Body of pancreas (tissue), 4 donors: ENCODE measurements at places on chromosomes 12 and 14. TPM values are rescaled to one million over a fixed set of nuclear protein-coding genes. Genes with fewer than 3 reads are reported as not detected.
A peak's percentile ranks its signal among the peaks of the same experiment; 100 is the strongest.

- no peaks in the 10 kb centered on the region for H3K27me3 ChIP-seq
- no peak overlapping the region for H3K27ac ChIP-seq
- H3K36me3 ChIP-seq: no peaks in the 10 kb centered on the region
- H3K4me1 ChIP-seq: no peaks in the 10 kb centered on the region
- H3K4me3 ChIP-seq: no peak overlapping the region
- no peak for DNase-seq
These were observed 108.7 kb upstream of the CCND2 start for GRCh38 chr12:4164559-4165558.

DNA sequence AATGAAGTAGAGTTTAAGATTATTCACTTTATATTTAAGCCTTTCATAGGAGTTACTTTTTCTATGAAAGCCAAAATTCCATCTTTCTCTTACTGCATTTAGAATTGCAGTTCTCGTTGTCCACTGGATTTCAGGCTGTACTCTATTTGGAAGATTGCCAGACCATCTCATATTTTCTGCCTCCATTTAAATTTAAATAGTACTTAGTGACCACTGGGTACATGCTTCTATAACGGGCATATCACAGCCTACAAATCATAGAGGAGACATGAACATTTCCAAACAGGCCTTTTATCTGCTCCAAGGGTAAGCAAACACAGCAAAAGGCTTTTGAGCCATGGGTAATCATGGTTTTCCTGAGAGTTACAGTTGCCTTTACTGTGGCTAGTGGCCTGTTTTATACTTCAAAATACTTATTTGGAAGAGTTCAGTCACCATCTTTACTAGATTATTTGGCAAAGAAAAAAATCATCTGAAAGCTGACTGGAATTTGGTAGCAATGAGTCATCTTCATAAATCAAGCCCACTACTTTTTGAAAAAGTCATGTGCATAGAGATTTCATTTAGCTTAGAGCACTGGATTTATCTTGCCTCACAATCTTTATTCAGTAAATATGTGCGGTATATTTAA is 15.7 kb downstream of the ANO6 start:
- no peak overlapping the region for H3K4me3 ChIP-seq
- peaks cover 53% of the 10 kb centered on the region for H3K4me1 ChIP-seq

DNA sequence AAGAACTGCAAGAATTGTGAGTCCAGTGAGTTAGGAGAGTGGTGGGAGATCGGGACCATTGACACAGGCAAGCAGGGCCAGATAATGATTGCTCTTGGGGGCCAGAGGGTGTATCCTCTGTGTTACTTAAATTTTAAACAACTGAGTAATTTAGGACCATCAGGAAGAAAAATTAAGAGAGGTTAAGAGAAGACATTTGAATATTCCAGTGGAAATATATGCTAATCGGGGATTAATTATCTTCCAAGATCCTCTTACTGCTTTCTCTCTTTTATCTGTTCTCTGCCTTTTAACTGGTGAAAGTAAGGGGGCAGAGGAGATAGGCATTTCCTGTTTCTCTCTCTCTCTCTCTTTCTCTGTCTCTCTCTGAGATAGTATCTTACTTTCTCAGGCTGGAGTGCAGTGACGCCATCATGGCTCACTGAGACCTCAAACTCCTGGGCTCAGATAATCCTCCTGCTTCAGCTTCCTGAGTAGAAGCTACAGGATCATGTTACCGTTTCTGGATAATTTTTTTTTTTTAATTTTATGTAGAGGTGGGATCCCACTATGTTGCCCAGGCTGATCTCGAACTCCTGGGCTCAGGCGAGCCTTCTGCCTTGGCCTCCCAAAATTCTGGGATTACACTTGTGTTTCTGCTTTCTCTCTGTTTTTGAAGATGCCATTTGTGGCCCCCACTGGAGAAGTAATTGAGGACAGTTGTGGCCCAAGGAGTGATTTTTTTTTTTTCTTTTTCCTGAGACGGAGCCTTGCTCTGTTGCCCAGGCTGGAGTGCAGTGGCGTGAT is 85.1 kb downstream of the DIP2B start:
- H3K27me3 ChIP-seq: no peaks in the 10 kb centered on the region
- no peak for DNase-seq
- no peak overlapping the region for H3K27ac ChIP-seq
- H3K4me3 ChIP-seq: no peak overlapping the region
- no peaks in the 10 kb centered on the region for H3K4me1 ChIP-seq

DNA sequence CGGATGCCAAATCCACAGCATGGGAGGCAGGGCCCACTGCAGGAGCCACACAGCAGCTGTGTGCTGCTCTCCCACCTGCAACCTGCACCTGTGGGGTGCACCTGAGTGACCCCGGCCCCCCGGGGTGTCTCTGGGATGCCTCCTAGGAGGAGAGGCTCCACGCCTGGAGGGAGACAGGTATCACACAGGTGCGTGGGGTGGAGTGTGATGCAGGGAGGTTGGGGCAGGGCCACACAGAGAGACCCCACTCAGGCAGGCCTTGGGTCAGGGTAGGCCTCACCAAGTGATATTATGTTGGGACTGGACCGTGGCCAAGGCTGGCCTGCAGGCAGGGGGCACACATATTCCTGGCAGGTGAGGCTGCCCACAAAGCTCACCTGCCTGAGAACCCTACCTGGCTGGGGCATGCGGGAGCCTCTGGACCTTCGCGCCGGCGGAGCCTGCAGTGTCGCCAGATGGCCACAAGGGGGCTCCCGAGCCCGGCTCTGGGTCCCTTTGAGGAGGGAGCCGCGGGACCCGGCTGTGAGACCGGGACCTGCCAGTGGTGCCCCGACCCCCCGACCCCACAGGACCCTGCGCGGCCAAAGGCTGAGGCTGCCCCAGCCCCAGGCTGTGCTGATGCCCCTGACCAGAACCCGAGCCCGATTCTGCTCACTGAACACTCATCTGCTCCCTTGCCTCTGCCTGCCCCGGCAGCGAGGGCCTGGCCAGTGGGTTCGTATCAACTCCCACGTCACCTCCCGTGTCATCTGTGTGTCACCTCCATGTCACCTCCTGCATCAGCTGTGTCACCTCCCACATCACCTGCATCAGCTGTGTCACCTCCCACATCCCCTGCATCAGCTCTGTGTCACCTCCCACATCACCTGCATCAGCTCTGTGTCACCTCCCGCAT is 11.4 kb downstream of the TMEM121 start:
- peaks cover 3% of the 10 kb centered on the region for H3K4me1 ChIP-seq
- H3K27me3 ChIP-seq: no peaks in the 10 kb centered on the region
- no peaks in the 10 kb centered on the region for H3K36me3 ChIP-seq
- H3K27ac ChIP-seq: no peak overlapping the region

DNA sequence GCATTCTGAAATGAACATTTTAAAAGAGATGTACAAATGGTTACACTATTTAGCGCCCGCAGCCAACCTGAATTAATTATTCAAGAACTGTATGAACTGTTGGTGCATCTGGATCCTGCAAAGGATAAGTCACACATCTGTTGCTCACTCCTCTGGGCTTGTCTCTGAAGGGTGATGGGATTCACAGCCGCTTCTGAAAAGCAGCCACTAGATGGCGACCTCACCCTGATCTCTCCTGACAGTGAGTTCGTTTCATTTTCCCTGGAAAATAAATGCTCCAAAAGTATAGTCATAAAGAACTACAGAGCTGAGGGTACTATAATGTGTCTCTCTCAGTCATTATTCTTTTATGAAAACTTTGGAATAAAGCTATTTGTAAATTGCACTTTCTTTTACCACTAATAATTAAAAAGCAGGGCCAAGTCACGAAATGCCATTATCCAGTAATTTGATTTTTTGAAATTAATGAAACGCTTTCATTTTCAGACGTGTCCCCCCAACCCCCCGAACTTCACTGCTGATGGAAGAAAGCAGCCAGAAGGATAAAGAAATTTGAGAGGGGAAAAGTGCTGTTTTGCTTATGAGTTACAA is 789.6 kb downstream of the NRXN3 start:
- DNase-seq: peak; percentile 74
- H3K27ac ChIP-seq: no peak overlapping the region
- no peaks in the 10 kb centered on the region for H3K36me3 ChIP-seq
- no peaks in the 10 kb centered on the region for H3K4me1 ChIP-seq

DNA sequence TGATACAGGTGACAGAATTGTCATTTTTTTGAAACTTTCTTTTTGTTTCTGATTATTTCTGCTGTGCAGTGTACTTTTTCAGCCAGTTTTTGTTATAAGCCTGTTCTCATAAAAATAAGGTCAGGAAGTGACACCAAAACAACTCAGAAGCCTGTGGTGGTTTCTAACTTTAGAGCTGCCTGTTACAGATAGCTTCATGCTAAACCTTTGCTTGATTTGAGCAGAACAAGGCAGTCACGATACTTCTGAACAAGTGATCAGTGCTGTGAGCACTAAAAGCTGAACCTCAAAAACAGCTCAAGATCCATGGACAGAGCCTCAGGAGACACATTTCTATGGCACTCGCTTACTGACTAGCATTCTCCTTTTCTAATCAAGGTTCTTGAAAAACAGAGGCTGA is 82.0 kb downstream of the PRKCH start:
- no peak overlapping the region for H3K4me3 ChIP-seq
- no peak overlapping the region for H3K27ac ChIP-seq
- no peaks in the 10 kb centered on the region for H3K4me1 ChIP-seq
- DNase-seq: no peak

POTEG gene
- total RNA-seq: not detected

GRCh38 chr12:76790564-76791552 is 26.9 kb downstream of the ZDHHC17 start:
- H3K36me3 ChIP-seq: no peaks in the 10 kb centered on the region
- H3K27ac ChIP-seq: no peak overlapping the region
- H3K4me3 ChIP-seq: no peak overlapping the region
- no peak for DNase-seq
- no peaks in the 10 kb centered on the region for H3K27me3 ChIP-seq

- H3K4me3 ChIP-seq: no peak overlapping the region
- peaks cover 12% of the 10 kb centered on the region for H3K4me1 ChIP-seq
- DNase-seq: no peak
- no peak overlapping the region for H3K27ac ChIP-seq
These were observed 219.3 kb upstream of the HMGA2 start for GRCh38 chr12:65605019-65605418.

GRCh38 chr12:24948420-24948756 is 513 bp downstream of the BCAT1 start:
- no peaks in the 10 kb centered on the region for H3K36me3 ChIP-seq
- H3K4me3 ChIP-seq: peak overlapping the region; percentile 66
- peak overlapping the region; percentile 85 for H3K27ac ChIP-seq
- no peak for DNase-seq
- H3K27me3 ChIP-seq: no peaks in the 10 kb centered on the region

SDR9C7 gene
- not detected for total RNA-seq

ART4 gene
- total RNA-seq: 3.1 TPM

AKT1 gene
- total RNA-seq: 151 TPM

DNA sequence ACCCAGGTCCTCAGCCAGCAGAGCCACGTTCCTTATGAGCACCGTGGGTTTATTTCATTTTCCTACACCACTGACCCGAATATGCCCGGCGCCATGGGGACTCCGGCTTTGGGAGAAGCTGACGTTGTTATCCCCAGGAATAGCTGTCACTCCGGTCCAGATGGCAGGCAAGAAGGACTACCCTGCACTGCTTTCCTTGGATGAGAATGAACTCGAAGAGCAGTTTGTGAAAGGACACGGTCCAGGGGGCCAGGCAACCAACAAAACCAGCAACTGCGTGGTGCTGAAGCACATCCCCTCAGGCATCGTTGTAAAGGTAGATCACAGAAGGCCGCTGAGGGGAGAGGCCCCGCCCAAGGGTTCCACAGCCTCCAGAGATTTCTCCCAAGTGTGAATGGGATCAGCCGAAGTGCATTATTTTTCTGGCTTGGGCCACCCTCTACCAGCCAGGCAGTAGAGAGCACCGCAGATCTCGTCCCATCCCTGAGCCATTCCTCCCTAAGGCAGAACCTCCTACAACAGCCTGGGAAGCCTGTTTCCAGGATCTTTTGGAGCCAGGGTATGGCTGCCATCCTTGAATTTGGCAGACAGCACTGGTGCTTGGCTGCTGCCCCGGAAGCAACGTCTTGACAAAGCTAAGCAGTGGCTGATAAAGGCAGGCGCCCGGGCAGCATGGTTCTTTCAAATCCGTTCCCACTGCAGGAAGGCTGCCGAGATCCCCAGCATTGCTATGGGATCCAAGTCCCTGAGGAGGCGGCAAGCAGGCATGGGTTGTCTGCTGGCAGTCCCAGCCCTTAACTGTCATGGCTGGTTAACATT is 17.8 kb downstream of the CDK2AP1 start:
- DNase-seq: no peak
- no peaks in the 10 kb centered on the region for H3K27me3 ChIP-seq
- peaks cover 16% of the 10 kb centered on the region for H3K36me3 ChIP-seq
- no peak overlapping the region for H3K4me3 ChIP-seq
- no peak overlapping the region for H3K27ac ChIP-seq

DNA sequence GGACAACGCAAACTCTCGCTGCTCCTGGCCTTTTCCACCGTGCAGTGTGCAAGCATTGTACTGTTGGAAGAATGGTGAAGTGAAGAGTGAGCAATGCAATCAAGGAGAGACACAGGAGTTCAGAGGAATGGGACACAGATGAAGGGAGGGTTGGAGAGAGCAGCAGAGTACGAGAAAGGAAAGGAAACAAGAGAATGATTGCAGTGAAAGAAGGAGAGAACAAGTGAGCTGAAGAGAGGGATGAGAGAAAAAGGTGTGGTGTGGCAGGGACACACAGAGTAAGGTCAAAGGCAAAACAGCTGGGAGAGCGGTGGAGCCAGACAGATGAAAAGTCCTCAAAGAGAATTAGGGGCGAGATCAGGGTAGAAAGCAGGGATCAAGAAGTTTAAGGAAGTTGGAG is 13.0 kb downstream of the CACNB3 start:
- H3K27me3 ChIP-seq: no peaks in the 10 kb centered on the region
- H3K36me3 ChIP-seq: peaks cover 5% of the 10 kb centered on the region
- DNase-seq: no peak
- no peaks in the 10 kb centered on the region for H3K4me1 ChIP-seq
- no peak overlapping the region for H3K27ac ChIP-seq
- no peak overlapping the region for H3K4me3 ChIP-seq

DCAF4 gene
- total RNA-seq: 39.2 TPM

- no peak overlapping the region for H3K27ac ChIP-seq
- H3K36me3 ChIP-seq: no peaks in the 10 kb centered on the region
- DNase-seq: no peak
- H3K4me1 ChIP-seq: no peaks in the 10 kb centered on the region
- no peak overlapping the region for H3K4me3 ChIP-seq
These were observed 825.3 kb upstream of the FLRT2 start for GRCh38 chr14:84704601-84705000.

CCND2 gene
- total RNA-seq: 88.7 TPM
